Stimulated activated CD4-positive, alpha-beta T cell treated with anti-CD3 and anti-CD28 coated beads, Interleukin-12 subunit alpha, Interleukin-12 subunit beta, amount 100 ng/mL, for 24 hours (primary cell): ENCODE measurements at places on chromosomes 6 and 20.

- no peak for DNase-seq
Observed at GRCh38 chr20:60213126-60213893, 255.1 kb downstream of the CDH26 start.

DNA sequence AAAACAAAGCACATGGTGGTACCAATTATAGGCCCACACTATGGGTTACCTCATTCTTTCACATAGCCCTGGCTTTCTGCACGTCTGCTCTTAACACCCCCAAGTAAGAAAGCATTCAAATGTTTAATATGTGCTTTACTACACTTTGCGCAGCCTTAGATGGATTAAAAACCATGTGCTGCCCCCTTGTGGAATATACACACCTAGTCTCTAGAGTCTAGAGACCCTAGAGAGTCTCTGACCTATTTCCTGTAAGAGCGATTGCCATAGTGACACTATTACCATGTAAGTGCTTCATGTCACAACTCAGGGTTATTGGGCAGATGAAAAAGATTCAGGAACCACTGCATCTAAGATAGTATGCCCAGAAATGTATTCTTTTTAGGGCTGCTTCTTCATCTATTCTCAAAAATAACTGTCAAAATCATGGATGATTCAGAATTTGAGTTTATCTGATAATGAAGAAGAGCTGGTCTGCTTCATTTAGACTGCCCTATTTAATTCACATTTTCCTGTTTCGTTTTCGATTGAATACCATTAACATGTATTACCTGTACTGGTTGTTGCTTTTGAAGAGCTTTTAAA, 186.3 kb downstream of the ADGB start:
- no peak for DNase-seq

GRCh38 chr6:137086031-137086430, 41.3 kb upstream of the IL20RA start:
- DNase-seq: no peak

DNA sequence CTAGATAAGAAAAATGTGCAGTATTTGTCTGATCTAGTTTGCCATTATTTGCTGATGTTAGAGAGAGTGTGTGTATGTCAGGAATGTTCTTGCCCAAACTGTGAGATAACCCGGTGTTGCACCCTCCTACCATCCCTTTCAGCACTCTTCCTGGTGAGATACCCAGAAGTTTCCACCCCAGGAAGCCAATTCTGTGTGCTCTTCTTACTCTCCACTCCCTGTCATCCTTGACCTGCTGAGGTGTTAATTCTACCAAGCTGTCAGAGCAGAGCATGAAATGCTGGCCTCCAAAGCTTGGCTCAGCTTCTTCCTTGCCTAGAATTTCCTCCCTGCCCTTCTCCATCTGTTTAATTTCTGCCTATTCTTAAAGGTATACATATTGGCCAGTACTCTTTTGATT, 237.3 kb upstream of the CNR1 start:
- no peak for DNase-seq

DNA sequence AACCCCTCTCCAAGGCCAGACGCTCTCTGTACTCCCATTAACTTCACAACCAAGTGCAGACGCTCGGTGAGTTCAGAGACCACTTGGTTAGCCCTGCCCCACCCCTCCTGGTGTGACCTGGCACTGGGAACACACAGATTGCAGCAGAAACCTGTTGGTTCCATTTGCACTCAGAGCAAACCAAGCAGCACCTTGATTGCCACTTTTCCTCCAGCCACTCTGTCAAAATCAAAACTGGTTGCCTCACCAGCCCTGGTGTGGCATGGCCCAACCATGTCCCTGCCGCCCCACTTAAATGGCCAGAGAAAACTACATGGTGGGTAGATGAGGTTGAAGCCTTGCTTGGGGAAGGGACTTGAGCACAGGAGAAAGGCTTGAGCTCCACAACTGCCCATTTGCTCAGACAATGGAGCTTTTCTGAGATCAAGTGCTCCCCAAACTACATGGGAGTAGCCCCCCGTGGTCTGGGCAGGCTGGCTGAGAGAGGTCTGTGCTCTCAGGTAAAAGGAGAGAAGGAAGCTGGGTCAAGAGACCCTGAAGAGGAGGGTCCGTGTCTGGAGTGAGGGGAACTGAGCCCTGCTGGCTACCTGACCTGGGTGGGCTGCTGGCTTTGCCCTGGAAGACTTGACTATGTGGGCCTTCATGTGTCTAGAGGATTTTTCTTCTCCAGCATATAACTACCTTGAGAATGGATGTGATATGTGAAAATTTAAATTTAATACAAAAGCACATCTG, 43.4 kb downstream of the PLCG1 start:
- no peak for DNase-seq

- DNase-seq: no peak
Observed at GRCh38 chr20:62907384-62908317, 18.7 kb downstream of the DIDO1 start.

- no peak for DNase-seq
Observed at GRCh38 chr6:121430514-121431460, 4.7 kb upstream of the GJA1 start.

- no peak for DNase-seq
Observed at GRCh38 chr20:42634156-42634555, 555.5 kb downstream of the PTPRT start.

DNA sequence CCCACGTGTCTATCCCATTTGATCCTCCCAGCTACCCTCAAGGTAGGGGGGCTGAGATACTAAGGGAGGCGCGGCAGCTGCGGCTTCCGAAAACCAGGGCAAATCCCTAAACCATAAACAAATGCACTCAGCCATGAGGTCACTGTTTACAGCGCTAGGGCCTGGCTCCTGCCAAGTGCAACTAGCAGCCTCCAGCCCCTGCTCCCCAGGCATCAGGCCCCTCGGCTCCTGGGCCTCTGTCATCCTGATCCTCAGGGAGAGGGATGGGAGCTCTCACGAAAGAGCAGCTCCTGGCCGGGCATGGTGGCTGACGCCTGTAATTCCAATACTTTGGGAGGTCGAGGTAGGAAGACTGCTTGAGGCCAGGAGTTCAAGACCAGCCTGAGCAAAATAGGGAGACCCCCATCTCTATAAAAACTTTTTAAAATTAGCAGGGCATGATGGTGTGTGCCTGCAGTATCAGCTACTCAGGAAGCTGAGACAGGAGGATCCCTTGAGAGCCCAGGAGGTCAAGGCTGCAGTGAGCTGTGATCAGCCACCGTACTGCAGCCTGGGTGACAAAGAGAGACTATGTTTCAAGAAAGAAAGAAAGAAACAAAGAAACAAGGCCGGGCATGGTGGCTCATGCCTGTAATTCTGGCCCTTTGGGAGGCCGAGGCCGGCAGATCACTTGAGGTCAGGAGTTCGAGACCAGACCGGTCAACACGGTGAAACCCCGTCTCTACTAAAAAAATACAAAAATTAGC, 42.5 kb upstream of the TLDC2 start:
- DNase-seq: no peak

DNA sequence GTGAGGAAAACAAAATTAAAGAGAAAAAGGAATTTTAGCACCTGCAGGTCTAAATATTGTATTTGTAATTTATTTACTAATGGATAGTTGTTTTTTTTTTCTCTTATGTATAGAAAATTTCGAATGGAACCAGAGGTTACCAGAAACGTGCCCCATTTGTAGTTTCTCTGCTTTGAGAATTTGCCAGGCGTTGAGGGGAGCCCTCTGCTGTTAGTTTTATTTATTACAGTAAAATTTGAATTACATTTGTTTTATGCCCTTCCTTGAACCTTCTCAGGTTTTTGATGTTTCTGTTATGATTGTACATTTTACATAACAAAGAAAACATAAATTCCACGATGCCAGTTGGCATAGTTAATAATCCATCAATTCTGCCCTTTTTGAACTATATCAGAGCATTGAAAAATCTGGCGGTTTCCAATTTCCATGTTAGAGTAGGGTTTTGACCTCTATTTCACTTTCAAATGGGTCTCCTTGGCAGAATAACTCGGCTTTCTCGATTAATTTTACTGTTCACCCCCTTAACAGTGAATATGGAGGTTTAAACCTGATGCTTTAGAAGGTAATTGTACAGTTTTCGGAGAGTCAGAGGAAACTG, 35.1 kb upstream of the RFPL4B start:
- no peak for DNase-seq

- DNase-seq: no peak
Observed at GRCh38 chr20:60999250-60999649, 252.8 kb upstream of the CDH4 start.

DNA sequence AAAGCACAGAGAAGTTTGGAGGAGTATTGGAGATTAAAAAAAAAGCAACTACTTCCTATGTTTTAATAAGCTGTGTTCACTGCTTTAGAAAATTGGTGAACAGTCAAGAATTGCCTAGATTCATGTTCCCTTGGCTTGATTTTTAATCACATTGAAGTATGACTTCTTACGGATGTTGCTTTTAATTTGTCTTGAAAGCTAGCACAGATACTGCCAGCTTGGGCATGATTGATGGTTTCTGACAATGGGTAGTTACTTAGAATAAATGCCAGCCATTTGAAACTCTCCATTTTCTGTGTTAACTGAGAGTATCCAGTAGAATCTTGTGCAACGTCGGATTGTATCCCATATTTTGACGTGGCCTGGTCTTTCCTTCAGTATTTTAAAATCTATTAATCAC, 178.0 kb downstream of the DTNBP1 start:
- no peak for DNase-seq

GRCh38 chr6:150813993-150814359, 51.5 kb upstream of the MTHFD1L start:
- DNase-seq: no peak

GRCh38 chr6:32096394-32097258, 12.5 kb downstream of the TNXB start:
- no peak for DNase-seq

GRCh38 chr6:157219201-157220200, 103.8 kb downstream of the TMEM242 start:
- no peak for DNase-seq

DNA sequence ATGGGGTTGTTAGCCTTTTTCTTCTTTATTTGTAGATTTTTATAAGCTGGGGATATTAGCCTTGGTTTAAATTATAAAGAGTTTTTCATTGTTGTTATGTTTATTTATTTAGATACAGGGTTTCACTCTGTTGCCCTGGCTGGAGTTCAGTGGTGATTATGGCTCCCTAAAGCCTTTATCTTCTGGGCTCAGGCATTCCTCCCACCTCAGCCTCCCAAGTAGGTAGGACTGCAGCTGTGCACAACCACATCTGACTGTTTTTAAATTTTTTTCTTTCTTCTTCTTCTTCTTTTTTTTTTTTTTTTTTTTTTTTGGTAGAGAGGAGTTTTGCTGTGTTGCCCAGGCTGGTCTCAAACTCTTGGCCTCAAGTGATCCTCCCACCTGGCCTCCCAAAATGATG, 80.9 kb downstream of the UBE3D start:
- DNase-seq: no peak

DNA sequence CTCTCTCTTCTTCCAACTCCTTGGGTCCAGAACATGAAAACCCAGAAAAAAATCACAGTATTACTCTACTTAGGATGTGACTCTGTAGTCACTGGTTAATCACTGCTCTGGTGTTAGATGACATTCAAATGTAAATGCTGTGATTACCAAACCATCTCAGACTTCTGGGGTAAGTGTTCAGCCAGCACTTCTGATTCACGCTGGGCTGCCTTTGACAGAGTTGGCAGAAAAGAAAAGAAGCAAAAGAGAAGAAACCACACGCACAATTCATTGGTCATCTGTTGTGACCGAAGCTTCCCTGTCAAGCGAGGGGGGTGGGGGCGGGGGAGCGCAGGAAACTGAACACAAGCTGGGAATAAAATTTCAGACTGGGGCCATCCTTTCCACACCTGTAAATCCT, 82.7 kb downstream of the PSMG4 start:
- DNase-seq: no peak

- DNase-seq: no peak
Observed at GRCh38 chr20:50571466-50571865, 61.3 kb downstream of the PTPN1 start.

DNA sequence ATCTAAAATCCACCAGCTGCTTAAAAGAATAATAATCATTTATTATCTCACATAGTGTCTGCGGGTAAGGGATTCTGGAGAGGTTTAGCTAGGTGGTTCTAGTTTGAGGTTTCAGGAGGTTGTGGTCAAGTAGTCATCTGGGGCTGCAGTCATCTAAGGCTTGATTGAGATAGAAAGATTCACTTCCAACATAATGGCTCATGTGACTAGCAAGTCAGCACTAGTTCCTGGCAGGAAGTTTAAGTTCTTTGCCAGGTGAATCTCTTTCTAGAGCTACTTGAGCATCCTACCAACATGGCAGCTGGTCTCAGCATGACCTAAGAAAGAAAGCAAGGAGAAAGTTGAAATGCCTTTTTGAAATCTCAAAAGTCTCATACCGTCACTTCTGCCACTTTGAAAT, 128.8 kb downstream of the EDN1 start:
- no peak for DNase-seq

GRCh38 chr6:40587240-40588069, at the start of gene LRFN2:
LRFN2 (minus strand) TSS chr6:40587364.
- DNase-seq: peak; percentile 69

DNA sequence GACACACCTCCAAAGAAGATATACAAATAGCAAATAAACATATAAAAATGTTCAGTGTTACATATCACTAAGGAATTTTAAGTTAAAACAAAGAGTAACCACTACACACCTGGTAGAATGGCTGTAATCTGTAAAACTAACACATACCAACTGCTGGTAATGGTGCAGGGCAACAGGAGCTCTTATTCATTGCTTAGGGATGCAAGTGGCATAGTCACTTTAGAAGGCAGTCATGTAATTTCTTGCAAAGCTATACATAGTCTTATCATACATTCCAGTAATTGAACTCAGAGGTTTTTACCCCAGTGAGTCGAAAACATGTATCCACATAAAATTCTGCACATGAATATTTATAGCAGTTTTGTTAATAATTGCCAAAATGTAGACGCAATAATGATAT, 906.8 kb upstream of the CITED2 start:
- DNase-seq: no peak

DNA sequence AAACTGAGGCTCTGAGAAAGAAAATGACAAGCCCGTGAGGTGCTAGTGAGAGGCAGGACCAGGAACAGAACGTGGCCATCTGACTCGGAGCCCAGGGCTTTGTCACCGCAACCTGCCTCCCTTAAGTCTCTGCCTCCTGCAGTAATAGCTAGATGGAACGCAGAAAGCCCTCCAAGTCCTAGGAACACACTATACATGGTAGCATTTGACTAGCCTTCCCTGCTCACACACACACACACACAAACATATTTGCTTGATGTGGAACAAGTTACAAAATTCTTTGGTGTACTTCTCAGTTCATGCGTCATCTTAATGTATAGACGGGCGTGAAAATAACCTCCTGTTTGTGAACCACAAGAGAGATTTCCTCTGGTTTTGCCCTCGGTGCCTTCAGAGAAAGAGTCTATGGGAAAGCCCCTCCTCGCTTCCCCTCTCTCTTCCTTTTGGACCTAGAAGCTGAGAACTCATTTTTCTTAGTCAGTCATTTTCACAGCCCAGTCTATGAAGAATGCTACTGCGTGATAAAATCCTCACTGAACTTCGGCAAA, 38.8 kb downstream of the C6orf52 start:
- DNase-seq: peak; percentile 8

DNA sequence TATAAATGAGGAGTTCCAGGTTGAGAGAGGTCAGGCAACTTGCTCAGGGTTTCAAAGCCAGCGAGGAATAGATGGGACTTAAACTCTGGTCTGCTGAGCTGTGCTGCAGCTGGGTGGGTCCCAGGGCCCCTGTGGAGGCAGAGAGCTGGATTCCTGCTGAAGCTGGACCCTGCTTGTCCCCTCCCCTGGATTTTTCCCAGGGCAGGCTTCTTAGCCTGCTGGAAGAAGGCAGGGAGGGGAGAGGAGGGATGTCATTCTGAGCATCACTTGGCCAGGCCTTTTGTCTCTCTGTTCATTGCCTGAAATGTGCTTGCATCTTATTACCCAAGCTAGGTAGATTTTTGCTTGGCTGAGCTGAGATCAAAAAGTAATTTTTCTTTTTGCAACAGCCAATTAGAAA, 133.7 kb downstream of the DHX35 start:
- DNase-seq: no peak
